Fibroblast of the aortic adventitia (primary cell): ENCODE measurements at places on chromosomes 11 and 22. TPM values are rescaled to one million over a fixed set of nuclear protein-coding genes. Genes with fewer than 3 reads are reported as not detected.

The MRPL16 gene
- total RNA-seq, result 25.7 and 29.3 TPM in 2 replicates

The NXPE1 gene
- not detected in 2 replicates for total RNA-seq

- peak; percentile 16 for DNase-seq
Measured at GRCh38 chr11:80958987-80959386, 1518.2 kb upstream of the TENM4 start.

GRCh38 chr22:49765091-49765771 lies 62.4 kb downstream of the BRD1 start:
- DNase-seq, result no peak

DNA sequence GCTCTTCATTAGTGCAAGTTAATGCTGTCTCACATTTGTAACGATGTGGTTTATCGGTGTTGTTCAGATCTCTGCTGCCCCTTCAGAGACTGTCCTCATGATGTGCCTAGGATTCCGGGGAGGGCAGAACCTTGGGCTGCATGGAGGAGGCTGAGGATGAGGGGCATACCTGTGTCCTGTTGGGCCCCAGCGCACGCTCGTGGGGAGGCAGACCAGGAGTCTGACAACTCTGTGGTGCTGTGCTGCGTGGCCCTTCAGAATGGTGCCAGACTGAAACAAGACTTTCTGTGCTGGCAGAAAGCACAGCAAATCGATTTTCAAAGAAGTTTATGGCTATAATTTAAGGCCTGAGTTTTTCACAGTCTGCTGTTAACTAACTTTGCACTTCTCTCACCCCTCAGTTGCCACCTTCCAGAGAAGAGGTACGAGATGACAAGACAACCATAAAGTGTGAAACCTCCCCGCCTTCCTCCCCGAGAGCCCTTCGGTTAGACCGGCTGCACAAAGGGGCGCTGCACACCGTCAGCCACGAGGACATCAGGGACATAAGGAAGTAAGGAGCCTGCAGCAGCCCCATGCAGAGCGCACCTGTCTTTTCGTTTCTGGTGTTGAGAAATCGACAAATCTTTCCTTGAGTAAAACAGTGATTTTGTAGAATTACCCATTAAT lies 44.3 kb upstream of the CTTN start:
- no peak for DNase-seq

DNA sequence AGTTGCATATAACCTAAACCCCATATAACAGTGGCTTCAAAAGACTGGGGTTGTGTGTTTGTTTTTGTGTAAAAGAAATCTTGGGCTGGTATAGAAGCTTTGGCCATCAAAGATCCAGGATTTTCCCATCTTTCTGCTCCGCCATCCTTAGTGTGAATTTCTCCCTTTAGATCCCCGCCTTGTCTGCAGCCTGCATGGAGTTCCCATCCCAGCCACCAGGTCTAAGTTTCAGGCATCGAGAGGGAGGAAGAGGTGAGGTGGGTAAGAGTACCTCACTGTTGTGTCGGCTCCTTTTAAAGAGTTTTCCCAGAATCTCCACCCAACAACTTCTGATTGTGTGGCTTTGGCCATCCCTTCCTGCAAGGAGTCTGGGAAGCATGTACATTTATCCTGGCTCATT lies 195.5 kb upstream of the SORL1-AS1 start:
- no peak for DNase-seq

DNA sequence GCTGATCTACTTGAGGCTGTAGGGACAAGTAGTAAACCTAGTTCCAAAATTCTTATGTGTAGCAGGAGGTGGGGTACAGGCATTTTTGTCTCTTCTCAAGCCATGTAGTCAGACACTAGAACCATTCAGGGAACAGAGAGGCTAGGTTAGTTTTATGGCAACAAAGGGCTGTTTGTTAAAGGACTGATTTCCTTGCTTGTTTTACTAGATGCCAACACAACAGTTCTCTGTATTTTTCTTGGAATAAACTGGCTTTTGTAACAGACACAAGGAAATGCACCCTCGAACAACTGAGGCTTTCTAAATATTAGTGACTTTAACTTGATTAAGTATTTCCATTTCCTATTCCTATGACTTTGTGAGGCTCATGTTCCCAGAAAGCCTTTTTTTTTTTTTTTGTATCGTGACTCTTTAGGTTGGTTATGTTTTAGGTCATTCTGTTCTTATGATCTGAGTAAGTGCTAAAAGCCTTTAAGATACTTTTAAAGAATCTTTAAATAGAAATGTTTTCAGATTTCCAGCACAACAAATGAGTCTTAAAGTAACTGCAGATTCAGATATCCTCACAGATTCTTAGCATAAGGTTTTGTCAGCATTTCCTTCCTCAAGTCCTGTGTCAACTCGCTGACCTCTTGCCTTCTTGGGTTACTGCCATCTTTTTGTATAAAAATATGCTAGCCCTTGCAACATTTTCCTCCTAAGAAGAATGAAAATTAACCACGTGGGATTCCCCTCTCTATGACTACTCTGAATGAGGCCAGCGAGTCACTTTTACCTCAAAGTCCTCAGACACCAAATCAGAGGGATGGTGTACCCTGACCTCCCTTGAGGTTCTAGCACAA lies 92.5 kb downstream of the CCDC83 start:
- peak; percentile 94 for DNase-seq

- no peak for DNase-seq
Measured at GRCh38 chr22:45834795-45835194, 142.2 kb downstream of the WNT7B start.

DNA sequence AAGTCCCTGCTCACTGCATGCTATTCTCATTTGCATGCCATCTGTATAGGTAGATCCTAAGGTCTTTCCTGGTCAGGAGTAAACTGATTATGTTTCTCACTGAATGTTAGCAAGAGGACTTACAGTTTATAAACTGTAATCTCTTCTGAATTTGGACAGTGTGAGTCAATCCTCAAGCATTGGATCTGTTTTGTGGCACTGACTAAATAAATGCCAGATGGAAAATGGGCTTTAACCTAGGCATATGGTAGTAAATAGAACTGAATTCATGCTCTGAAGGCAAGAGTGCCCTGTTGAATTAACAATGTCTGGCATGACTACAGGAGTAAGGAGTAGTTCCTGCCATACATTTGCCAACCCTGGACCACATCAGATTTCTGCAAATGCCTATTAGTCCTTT lies 11.4 kb downstream of the FAM181B start:
- DNase-seq, result no peak

DNA sequence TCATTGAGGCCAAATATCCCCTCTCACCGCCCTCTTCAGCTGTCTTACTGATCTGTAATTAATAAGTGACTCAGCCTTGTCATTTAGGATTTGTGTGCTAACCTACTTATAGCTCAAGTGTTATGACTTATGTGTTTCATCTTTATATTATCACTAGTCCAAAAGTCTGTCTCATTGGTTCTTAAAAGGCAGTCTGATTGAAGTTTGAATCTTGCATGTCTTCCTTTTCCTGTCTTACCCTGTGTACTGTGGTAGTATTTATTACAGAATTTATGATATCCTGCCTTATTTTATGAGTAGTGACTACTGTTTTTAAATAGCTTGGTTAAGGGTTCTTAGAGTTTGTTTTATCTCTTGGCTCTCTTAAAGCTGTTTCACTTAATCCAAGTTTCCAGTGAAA lies 6.3 kb downstream of the DEPDC7 start:
- no peak for DNase-seq

DNA sequence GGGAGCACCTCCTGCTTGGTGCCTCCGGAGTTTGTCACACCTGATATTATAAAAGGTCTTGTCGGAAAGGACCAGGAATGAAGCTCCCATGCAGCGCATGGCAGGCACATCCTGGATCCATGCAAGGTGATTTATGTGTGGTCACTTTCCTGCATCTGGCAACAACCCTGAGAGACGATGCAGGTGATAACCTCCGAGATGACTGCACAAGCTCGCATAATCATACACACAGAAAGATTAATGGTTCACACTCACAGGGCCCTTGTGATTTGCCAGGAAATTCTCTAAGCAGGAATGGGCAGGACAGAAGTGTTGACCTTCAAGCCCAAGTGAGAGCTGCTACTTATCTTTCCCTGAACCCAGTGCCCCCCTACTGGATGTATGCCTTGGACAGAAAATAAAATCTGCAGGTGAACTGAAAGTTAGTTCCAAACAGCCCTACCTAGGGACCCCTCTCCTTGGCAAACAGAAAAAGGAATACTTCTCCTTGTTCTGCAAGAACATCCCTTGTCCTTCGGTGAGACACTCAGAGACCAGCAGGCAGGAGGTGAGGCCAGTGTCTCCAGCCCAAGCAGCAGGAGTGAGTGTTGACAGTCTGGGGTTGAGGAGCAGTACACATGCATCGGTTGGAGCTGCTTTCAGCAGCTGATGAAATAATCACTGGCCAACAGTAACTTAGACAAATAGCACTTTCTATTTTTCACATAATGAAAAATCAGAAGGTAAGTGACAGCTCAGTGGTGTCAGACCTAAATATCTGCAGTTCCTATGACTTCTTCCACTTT lies 619.4 kb upstream of the B3GAT1 start:
- DNase-seq, result no peak

DNA sequence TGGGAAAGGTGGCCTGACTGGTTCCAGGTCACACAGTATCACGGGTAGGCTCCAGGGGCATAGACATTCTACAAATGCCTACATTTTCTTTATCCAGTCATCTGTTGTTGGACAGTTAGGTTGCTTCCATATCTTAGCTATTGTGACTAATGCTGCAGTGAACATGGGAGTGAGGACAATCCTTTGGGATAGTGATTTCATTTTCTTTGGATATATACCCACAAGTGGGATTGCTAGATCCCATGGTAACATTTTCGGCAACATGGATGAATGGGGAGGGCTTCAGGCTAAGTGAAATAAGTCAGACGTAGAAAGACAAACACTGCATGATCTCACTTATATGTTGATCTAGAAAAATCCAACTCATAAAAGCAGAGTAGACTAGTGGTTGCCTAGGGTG lies 744.3 kb downstream of the NTM start:
- DNase-seq, result peak; percentile 57

GRCh38 chr11:32312865-32313403 lies 122.4 kb downstream of the WT1 start:
- peak; percentile 86 for DNase-seq

DNA sequence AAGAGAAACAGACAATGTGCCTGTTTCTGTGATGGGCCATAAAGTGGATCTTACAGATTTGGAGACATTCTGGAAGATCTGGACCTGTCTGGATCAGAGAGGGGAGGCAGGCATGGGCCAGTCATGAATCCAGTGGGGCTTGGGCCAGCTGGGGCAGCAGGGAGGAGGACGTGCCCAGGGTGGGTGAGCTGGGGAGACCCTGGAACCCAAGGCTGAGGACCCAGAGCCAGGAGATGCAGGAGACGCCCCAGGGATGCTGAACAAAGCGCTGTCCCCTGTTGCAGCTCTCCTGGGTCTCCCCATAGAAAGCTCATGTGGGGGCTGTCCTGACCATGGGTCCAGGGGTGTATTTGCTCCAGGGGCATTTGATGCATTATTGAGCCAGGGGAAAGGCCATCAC lies 1.5 kb upstream of the APOBEC3A start:
- DNase-seq, result no peak
